ENCODE measurements at places on chromosomes 3 and 15.

DNA sequence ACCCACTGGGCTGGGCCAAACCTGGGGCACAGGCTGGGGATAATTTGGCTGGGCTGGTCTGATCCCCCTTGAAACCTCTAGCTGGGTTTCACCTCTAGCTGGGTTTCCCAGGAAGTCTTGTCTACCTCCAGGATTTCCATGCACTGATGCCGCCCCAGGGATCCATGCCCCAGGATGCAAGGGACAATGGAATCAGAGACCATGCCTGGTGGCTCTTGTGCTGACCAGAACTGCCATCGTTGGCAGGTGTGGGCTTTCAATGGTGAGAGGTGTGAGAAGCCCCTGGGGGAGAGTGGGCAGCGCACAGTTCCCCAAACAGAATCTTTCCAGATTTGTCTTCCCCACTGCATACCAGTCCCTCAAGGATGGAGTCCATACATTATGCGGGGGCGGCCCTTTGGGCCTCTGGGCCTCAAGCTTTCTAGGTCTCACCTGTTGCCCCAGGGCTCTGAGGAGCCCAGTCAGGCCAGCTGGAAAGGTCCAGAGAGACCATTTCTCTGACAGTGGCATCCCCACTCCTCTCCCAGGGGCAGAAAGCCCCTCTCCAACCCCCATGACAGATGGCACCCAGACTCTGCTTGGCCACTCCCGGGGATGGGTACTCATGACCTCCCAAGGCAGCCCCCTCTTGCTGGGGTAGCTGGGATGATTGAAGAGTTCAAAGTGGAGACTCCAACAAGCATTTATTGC lies 35.4 kb downstream of the EPHB3 start:
- no peak for DNase-seq

DNA sequence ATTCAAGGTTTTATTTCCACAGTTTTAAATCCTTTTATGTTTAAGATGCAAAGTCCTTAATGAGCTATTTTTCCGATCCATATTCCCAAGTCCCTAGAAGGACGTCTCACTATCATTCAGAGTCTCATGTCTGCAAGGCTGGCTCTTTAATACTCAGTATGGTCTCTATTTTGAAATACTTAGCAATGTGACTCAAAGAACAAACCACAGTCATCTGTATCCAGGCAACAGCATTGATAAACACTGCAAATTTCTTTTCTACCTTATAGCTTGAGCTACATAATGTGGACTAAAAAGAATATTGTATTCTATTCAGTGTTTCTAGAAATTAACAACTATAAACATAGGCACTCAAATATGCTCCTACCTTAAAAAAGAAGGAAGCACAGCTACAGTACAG lies 588.3 kb upstream of the NAALADL2 start:
- no peak for DNase-seq

DNA sequence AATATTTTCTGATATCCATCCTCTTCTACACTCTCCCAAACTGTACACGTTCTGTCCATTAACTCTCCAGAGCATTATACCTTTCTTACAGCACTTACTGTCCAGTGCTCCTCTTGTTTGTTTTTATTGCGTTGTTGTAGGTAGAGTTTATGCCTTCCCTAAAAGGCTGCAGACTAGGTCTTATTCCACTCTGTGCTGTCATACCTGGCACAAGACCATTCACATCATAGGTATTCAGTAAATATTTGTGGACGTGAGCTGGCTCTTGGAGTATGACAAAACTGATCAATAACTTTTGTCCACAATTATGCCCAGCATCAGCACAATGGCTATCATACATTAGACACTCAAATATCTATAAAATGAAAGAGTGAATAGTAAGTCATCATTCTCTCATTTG lies 4.4 kb downstream of the HMG20A start:
- DNase-seq = no peak

DNA sequence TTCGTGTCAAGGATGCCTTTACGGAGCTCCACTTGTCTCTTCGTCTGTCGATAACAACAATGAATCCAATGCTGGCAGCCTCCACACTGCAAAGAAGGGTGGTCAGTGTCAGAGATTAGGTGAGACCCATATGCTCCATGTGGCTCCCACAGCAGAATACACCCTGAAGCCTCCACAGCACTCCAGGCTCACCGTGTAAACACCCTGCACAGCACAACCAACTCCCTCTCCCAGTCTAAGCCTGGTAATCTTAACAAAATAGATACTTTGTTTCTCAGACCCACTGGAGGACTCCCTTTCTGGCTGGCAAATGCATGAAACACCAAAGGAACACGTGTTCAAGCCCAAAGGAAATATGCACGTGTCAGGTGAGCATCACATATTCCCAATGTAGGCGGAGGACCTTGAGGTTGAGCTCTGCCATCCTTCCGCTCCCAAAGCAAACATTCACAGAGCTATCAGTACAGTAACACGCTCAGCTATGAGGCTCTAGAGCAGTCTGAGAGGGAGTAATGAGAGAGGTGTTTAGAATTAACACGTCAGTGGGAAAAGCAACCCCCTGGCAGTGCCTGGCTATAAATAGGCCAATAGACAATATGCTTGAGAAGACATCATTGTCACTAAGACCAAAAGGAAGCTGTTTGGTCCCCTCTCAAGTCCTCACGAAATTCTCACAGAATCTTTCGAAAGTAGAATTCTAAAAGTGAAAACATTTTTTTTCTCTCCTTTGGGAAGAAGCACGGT lies 86.7 kb downstream of the MCF2L2 start:
- DNase-seq = no peak

DNA sequence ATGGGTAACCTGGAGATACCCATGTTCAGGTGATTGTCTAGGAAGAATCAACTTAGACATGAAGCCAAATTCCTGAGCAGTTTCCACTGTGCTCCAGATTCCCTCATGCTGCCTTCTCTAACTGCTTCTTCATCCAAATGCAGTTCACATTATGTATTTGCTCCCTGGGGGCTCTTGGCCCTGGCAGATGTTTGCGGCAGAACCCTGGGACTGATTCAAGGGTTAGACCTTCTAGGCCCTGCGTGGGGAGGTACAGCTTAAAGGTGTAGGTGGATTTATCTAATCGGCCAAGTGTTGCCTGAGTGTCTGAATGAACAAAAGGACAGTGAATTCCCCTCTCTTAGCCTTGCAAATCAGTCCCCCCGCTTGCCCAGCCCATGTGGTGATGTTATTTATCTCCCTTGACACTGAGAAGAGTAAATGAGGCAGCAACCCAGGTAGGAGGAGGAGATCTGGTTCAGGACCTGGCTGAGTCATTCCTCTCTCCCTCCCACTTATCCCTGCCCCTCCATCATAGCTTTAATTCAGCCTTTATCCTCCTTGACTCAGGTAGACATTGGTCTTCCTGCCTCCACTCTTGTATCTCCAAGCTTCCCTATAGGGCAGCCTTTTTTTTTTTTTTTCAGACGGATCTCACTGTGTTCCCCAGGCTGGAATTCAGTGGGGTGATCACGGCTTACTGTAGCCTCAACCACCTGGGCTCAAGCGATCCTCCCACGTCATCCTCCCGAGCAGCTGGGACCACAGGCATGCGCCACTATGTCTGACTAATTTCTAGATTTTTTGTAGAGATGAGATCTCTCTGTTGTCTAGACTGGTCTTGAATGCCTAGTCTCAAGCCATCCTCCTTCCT lies 54.8 kb downstream of the MAGEF1 start:
- DNase-seq = no peak

- no peak for DNase-seq
These were observed 100.9 kb downstream of the PGPEP1L start for GRCh38 chr15:98906712-98907083.

- DNase-seq = no peak
These were observed 56.5 kb downstream of the BSN start for GRCh38 chr3:49610666-49611280.

DNA sequence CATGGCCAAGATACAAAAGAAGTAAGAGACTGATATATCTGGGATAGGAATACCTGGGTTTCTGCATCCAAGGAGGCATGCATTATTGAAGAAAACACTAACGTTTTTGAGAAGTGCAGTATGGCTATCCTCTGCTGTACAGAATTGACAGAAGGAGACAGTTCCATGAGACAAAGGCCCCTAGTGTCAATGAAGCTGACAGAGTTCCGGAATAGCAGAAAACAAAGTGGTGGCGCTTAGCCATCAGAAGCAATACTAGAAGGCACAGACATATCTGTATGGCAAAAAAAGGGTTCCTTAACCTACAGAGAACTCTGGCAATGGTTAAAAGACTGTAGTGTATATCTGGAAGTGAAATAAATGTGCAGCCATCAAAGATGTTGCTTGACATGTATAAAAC lies 77.8 kb downstream of the VGLL3 start:
- DNase-seq = no peak

GRCh38 chr3:50135964-50136363 lies 19.2 kb upstream of the SEMA3F start:
- DNase-seq = no peak

- DNase-seq = peak; percentile 13
These were observed 856 bp downstream of the TMEM40 start for GRCh38 chr3:12758025-12758781.

DNA sequence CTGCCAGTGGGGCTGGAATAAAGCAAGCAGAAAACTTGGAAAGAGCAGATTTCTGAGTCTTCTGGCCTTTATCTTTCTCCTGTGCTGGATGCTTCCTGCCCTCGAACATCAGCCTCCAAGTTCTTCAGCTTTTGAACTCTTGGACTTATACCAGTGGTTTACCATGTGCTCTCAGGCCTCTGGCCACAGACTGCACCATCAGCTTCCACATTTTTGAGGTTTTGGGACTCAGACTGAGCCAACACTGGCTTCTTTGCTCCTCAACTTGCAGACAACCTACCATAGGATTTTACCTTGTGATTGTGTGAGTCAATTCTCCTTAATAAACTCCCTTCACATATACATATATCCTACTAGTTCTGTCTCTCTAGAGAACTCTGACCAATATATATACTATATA lies 706.6 kb downstream of the NR2F2 start:
- DNase-seq = no peak

GRCh38 chr15:65060641-65061397 lies 7.0 kb downstream of the RASL12 start:
- no peak for DNase-seq

- no peak for DNase-seq
These were observed 16.8 kb downstream of the AGTR1 start for GRCh38 chr3:148714521-148714920.

GRCh38 chr3:11522398-11522715 lies 121.4 kb downstream of the VGLL4 start:
- DNase-seq = no peak

- no peak for DNase-seq
These were observed 46.8 kb upstream of the GATM start for GRCh38 chr15:45425135-45425534.

Measured in muscle of arm (tissue), 14 donors.